CD8-positive, alpha-beta memory T cell (primary cell): ENCODE measurements at places on chromosomes 2 and 18. TPM values are rescaled to one million over a fixed set of nuclear protein-coding genes. Genes with fewer than 3 reads are reported as not detected.

Gene NEU4
- total RNA-seq = not detected

- DNase-seq = no peak
Observed at GRCh38 chr18:61414086-61414485, 80.9 kb downstream of the CDH20 start.

DNA sequence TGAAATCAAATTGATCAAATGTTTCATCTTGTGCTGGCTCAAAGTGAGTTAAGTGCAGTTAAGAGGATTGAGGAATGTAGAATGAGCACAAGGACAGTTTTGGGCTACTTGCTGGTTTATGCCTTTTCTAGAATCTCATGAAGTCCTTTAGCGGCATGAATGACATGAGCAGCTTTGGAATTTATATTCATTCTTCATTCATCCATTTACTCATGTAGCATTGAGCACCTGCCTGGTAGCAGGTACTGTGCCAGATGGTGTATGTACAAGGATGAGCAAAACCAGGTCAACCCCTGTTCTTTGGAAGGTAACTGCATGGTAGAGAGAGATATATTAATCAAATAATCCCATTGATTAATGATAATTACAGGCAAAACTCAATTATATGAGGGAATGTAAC is 1.2 kb downstream of the ICOS start:
- DNase-seq = no peak

Gene ANKRD62
- not detected for total RNA-seq

Gene GLI2
- total RNA-seq = not detected

DNA sequence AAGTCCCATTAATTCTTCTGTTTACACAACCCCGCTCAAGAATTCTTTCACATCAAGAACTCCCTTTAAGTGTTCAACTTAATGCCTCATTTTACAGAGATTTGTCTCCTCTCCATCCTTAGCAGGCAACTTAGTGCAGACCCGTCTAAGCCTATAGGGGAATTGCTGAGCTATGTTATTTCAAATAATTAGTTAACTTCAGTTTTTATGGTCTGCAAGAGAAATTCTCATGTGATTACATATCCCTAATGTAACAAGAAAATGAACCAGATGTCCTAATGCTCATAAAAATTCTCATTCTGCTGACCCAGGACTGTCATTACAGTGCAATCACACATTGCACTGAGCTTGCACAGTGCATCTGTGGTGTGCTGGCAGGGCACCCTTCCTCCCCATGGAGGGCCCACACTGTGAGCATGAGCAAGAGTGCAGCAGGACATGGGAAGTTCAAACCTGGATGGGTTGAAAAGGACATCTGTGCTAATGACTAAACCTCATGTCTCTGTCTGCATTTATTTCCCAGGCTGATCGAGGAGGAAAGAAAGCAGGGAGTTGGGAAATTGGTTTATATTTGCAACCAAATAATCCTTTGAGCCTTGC is 97.1 kb downstream of the COL5A2 start:
- DNase-seq = no peak
